ENCODE measurements at places on chromosomes 6 and 20.

- no peak for DNase-seq
Observed at GRCh38 chr6:44494011-44494501, 106.5 kb downstream of the CDC5L start.

DNA sequence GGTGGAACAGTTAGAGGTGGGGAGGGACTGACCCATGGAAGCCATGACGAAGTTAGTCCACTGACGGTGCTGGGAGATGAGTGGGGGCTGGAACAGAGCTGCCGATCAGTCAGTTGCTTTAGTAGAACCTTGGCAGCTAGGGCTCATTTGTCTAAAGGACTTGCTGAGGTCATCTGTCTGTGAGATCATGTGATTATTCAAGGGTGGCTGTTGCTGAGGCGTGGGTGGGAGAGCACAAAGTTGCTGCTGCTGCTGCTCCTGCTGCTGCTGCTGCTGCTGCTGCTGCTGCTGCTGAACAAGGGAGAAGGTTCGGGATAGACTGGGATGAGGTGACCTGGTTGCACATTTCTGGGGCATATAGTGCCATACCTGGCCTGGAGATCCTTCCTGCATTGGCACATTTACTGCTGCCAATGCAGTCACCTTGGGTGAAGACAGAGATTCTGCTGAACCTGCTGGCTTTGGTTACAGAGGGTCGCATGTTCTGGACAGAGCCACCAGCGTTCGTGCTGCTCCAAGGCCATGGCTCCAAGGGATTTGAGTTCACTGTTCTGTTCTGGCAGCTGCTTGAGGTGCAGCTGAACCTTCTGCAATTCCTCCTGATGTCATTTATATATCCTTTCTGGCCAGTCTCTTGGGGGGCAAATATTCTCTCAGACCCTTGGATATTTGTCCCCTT is 840.5 kb downstream of the HACE1 start:
- no peak for DNase-seq

DNA sequence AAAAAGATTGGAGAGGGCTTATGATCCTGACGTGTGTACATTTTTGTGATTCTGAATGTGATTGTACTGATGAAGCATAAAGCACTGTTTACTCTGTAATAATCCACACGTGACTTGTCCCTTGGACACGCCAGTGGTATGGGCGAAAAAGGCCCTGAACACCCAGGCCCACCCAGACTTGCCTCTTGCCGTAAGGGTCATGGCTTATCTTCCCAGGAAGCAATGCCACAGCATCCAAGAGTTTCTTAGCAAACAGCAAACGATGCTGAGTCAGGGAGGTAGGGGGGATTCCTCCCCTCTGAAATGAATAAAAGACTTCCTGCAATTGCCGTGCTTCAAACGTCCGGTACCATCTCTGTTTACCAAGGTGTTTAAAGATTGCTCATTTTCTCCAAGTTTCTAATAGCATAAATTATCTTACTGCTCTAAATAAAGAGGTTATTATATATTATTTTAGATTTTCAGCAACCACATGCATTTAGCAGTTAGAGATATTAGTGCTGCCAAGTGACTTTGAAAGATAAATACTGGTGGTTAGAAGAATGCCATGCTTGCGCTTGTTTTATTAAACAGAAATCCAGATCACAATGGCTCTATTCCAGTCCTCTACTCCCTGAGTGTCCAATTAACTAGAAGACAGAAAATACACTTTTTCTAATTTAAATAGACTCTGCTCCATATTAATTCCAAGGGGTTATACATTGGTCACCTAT is 212.8 kb upstream of the CST7 start:
- no peak for DNase-seq

DNA sequence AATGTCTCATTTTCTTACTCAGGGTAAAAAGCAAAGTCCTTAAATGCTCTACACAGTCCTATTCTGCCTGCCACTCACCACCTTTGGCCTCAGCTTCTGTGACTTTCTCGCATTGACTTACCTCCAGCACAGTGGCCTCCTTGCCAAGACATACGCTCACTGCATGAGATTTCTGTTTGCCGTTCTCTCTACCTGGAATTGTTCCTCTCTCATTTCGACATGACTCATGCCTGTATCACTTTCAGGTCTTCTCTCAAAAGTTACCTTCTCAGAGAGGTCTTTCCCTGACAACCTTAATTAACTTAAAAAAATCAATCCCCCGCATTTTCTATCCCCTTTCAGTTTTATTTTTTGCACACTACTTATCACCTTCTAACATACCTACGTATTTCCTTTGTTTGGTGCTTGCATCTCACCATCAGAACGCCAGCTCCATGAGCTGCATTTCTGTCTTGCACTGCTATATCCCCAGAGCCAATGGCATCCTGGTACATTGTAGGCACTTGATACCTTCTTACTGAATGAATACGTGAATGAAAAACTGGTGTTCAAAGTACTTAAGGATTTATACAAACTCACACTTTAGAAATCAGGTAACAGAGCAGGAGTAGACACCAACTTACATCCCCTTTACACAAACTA is 24.5 kb downstream of the TENT5A start:
- no peak for DNase-seq

DNA sequence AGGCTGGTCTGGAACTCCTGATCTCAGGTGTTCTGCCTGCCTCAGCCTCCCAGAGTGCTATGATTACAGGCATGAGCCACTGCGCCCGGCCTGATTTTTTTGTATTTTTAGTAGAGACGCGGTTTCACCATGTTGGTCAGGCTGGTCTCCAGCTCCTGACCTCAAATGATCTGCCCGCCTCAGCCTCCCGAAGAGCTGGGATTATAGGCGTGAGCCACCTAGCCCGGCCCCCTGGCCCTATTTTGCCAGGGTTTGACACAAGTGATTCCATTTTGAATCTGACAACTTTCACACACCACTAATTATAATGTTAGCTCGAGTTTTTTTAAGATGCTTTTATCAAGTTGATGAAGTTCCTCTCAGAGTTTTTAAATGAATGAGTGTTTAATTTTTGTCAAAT is 25.6 kb downstream of the TTLL9 start:
- no peak for DNase-seq

DNA sequence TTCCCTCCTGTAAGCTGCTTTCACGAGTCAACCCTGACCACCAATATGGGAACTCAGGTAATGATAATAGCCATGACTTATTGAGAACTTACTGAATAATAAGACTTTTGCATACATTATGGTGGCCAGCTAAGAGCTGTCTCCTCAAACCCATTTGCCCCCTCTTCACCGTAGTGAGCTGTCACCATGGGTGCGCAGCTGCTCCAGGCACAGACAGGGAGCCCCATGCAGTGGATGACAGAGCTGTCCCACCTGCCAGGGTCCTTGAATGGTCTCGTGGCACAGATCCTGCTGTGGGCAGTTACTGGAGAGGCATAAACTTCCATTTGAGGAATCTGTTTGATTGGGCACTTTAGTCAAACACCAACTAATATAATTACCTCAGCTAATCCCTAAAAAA is 1.9 kb downstream of the SLC22A16 start:
- no peak for DNase-seq

DNA sequence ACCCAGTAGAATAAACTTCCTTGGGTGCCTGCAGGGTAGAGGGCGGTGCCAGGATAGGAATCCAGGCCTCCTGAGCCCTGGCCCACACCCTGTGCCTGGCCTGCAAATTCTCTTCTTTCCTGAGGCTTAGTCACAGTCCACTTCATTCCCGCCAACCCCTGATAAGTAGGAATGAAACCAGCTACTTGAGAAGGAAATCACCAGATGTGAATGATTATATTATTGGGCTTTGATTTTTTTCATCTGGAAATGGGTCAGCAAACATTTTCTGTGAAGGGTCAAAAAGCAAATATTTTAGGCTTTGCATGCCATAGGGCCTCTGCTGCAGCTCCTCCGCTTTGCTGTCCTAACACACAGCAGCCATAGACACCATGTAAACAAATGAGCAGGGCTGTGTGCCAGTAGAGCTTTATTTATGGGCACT is 50.2 kb downstream of the STK35 start:
- no peak for DNase-seq

DNA sequence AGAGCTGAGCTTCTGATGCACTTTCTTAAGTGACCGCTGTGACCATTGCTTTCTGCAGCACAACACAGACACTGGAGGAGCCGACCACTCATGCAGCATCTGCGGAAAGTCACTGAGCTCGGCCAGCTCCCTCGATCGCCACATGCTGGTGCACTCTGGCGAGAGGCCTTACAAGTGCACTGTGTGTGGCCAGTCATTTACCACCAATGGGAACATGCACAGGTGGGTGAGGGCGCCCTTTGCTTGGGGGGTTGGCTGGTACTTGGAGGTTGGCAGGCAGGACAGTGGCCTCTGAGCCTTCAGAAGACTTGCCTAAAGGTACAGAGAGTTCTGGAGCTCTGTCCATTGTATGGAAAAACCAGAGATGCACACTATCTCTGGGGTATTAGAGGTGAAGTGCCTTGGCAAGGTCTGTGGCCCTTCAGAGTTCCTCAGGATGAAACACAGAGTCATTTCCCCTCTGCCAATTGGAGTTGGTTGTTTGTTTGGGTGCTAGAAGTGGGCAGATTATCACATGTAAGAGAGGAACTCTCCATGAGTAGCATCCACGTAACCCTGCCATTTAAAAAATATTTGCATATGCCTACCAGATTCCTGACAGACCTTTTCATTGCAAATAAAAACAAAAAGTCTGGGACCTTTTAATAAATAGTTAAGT is 81.5 kb downstream of the RREB1 start:
- DNase-seq = no peak

GRCh38 chr6:30005482-30005881 is 55.6 kb upstream of the POLR1H start:
- no peak for DNase-seq

DNA sequence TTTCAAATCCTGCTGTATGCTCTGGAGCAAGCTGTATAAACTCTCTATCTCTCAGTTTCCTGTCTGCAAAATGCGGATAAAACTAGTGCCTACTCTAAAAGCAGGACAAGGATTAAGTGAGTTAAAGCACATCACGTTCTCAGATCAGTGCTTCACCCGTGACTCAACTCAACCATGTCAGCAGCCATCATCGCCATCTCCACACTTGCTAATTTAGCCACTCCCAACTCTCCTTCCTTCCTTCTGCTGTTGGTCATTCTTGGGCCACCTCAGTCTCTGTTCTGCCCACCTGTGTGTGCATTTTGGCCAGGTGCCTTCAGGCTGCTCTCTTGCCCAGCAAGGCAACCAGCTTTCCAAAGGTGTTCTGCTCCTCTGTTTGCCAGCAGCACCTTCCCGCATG is 260.0 kb upstream of the CDYL start:
- no peak for DNase-seq

DNA sequence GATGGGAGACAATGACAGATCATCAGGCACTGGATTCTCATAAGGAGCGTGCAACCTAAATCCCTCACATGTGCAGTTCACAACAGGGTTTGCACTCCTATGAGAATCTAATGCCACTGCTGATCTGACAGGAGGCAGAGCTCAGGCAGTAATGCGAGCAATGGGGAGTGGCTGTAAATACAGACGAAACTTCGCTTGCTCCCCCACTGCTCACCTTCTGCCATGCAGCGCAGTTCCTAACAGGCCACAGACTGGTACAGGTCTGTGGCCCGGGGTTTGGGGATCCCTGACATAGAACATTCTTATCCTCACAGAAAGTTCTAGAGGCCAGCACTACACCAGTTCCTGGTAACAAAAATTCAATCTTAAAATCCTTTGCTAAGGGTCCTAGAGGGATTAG is 23.2 kb downstream of the RRAGD start:
- no peak for DNase-seq

- no peak for DNase-seq
Observed at GRCh38 chr6:144305567-144305966, 20.4 kb downstream of the UTRN start.

DNA sequence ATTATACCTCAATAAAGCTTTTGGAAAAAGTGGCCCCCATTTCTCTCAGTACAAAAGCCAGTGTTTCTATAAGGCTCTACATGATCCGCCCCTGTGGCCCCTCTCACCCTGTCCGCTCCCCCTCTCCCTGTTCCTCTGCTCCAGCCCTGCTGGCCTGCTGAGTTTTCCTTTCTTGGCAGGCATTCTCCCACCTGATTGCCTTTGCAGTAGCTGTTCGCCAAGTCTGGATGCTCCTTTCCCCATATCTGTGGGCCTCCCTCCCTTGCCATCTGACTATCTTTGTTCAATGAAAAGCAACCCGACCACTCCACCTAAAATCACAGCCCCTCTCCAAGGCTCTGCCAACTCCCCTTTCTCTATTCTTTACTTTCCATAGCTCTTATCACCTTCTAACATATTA is 33.2 kb downstream of the CDH22 start:
- DNase-seq = no peak

GRCh38 chr6:13724182-13724581 is 12.5 kb upstream of the RANBP9 start:
- DNase-seq = no peak

- no peak for DNase-seq
Observed at GRCh38 chr6:66184091-66184490, 477.1 kb upstream of the EYS start.

GRCh38 chr20:59014680-59015389 is 4.4 kb upstream of the TUBB1 start:
- no peak for DNase-seq

GRCh38 chr20:51715163-51715855 is 52.9 kb downstream of the ATP9A start:
- no peak for DNase-seq

DNA sequence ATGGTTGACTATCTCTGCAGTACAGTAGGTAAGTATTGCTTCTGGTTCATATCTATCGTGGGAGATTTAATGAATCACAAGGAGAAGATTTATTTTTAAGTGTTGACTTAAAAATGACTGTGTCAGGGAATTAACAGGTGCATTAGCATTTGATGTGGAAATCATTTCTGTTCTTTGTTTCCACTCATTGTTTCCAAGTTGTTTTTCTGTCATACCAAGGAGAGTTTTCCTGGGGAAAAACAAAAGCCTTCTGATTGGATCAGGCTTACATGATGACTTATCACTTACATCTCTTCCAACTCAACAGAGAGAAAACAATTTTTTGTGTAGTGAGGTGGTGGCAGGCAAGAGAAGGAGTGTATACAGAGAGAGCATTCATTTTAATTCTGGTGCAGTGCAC is 686.4 kb downstream of the HTR1B start:
- no peak for DNase-seq

GRCh38 chr6:61857541-61857940 is 428.5 kb downstream of the KHDRBS2 start:
- no peak for DNase-seq

DNA sequence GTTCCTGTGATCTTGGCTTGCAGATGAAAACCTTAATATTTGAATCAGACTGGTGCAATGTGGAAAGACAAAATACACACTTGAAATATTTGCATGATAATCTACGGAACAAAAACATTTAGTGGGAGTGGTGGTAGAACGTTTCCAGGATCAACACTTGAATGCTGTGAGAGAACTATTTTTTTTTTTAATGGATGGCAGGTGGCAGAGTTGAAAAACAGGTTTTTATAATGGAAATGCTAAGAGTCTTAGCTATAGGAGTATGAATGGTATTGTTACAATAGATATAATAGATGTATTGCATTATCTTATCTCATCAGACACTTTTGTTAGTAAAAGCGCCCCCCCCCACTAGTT is 49.2 kb downstream of the CDKAL1 start:
- DNase-seq = no peak

- DNase-seq = no peak
Observed at GRCh38 chr6:143570147-143570853, 58.8 kb upstream of the FUCA2 start.

GRCh38 chr20:17863577-17864292 is 104.9 kb downstream of the SNX5 start:
- no peak for DNase-seq
